ENCODE measurements at places on chromosomes 13 and 19.

DNA sequence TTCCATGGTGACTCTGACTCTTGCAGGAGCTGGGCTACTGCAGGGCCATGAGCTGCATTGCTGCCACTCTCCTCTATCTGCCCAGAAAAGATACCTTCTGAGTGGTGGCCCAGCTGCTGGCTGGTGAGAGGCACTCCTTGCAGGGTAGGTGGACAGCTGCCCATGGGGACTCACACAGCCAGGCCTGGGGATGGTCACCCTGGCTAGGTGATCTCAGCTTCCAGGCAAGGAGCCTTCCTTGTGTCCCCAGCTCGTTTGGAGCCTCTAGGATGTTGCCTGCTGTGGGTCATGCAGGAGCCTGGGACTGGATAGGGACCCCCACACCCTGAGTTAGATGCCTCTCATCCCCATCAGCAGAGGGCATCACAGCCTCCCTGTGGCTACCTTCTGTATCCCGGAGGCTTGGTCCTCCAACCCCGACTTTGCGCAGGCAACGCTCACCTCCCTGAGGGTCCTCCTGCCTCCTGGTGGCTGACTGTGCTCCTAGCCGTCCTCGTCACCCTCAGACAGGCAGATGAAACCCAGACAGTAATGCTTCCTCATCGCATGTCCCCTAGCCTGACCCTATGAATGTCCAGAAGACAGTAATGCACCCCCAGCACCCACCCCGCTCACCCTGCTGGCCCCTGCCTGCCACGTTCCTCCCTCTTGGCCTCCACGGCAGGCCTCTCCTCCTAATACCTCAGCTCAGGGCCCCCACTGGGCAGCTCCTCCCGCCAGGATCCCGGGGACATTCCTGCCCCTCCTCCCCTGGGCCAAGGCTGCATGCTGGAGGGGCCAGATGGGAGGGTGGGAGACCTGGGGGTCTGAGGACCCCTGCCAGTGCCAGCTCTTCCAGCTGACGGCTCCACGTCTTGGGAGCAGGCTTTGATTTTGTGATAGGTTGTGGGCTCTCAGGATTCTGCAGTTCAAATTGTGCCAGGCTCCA, 13.6 kb upstream of the ZNF14 start:
- DNase-seq, result no peak

DNA sequence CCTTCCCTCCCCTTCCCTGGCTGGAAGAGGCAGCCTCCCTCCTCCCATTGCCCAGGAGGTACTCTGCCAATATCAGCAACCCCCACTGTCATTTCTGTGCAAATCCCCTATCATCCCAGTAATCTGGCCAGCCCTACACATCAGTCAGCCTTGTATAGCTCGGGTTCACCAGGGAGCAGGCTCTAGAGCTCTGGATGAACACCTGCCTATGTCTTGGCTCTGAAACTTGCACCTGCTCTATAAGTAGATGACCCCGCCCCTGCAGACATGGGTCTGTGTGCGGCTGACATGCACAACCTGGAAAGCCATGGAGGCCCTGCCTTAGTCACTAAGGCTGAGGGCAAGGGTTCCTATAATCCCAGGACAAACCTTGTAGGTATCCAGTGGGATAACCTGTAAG, 1042.9 kb downstream of the UQCRFS1 start:
- DNase-seq, result peak; percentile 4

DNA sequence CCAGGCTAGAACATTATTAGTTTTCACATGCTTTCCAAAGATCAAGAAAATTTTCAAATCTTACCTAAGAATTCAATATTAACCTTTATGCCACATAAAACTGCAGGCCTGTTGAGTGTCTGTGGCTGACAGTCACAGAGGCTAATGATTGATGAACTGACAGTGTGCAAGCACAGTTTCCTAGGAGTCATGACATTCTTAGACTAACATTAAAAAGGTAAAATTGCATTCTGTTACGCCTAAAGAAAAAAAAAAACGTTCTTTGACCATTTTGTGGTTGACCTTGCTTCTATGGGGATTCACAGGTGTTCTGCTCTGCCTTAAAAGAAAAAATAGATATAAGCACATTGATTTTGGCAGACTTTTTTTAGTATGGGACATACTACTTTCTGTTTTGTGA, 1776.2 kb downstream of the PCDH9 start:
- DNase-seq, result no peak

DNA sequence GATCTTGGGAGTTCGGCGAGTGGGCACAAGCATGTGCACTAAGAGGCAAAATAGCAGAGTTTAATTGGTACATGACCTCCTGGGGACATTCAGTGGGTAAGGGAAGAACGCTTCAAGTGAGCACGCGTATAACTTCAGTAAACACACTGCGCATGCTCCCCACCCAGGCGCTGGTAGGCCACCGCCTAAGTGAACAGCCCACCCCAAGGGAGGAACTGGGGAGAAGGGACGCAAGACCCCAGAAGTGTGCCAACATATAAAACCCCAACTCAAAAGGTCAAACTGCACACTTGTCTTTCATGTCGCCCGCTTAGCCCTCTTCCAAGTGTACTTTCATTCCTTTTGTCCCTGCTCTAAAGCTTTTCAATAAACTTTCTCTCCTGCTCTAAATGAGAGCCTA, 10.5 kb upstream of the NTN5 start:
- peak; percentile 89 for DNase-seq

DNA sequence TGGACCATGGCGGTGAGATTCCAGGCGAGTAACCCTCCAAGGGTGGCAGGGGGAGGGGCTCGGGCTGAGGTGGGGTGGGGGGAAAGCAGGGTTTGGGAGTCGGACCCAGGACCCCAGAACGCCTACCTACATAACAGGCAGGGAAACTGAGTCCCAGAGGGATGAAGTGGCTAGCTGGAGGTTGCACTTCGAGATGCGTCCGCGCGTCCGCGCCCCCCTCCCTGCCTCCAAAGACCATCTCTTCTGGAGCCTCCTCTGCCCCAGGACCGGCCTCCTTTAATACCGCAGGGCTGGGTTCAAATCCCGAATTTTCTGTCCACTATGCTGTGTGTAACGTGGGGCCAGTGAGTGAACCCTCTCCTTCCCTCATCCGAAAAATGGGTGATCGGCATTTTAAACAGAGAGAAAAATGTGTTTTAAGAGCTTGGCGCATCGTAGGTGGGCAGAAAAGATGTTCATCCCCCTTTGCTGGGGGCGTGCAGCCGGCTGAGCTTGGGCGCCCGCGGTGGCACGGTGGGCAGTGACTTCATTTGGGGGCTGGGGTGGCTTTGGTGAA, 13.8 kb downstream of the TJP3 start:
- peak; percentile 36 for DNase-seq

GRCh38 chr13:79197933-79198332, 208.1 kb downstream of the RBM26 start:
- DNase-seq, result no peak

DNA sequence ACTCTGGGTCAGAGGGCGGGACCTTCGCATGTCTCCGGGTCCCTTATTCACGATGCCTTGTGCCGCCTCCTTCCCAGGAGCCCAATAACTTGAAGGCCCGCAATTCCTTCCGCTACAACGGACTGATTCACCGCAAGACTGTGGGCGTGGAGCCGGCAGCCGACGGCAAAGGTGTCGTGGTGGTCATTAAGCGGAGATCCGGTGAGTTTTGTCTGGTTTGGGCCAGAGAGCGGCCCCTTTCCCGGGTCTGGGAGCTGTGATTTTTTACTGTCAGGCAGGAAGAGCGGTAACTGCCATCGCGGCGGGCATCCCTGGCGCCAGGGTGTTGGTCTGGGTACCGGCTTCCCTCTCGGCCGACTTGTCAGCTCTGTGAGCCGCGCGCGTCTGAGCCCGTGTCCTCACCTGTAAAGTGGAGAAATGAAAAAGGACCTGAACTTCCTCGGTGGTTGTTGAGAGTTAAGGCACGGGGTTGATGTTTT, 800 bp downstream of the RPL28 start:
- peak; percentile 49 for DNase-seq

- no peak for DNase-seq
Measured at GRCh38 chr13:87906411-87906810, 235.2 kb downstream of the SLITRK5 start.

DNA sequence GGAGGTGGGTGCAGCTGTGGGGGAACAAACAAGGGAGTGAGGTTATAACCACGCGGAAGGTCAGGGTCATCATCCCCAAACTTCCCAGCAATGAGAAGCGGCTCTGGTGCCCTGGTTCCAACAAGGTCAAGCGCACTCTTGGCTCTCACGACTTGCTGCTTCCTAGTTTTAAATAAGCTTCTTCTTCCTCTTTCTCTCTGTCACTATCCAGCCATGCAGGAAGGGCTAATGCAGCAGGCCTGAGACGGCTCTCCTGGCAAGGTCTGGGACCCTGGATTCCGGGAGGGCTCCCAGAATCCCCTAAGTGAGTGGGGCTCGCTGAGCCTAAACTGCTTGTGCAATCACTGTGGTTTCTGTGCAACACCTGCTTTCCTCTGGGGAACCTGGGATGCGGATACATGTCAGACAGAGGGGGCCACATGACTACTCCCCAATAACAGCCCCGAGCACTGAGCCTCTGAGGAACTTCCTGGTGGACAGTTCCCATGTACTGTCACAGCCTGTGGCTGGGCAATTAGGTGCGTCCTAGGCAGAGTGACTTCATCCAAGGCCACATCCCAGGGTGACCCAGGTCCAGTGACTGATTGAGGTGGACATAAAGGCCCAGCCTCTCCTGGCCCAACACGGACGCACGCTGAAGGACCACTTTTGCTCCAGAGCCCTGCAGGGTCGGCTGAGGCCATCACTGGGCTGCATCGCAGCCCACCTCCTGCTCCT, 24.2 kb downstream of the VRK3 start:
- DNase-seq, result no peak

GRCh38 chr19:40612831-40613689, 11.9 kb downstream of the LTBP4 start:
- DNase-seq, result peak; percentile 90

DNA sequence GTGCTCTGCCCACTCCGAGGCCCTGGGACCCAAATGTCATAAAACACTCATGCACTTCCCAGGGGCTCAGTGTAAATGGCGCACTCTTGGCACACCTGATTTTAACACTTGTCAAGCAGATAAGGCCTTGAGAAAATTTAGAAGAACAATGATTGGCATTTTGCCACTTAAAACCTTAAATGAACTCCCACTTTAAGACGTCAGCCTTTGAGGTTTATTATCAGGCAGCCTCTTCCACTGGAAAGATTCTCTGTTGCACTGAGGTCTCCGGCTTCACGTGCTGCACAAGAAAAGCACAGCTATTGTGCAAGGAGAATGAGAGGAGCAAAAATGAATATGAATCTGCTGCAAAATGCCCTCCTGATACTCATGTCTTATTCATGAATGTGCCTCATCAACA, 38.5 kb upstream of the ATP11A start:
- no peak for DNase-seq

- DNase-seq, result peak; percentile 86
Measured at GRCh38 chr19:48415395-48415794, 21.9 kb downstream of the GRIN2D start.

GRCh38 chr13:103883164-103883563, 816.9 kb upstream of the SLC10A2 start:
- DNase-seq, result peak; percentile 86

GRCh38 chr19:42199440-42200115, 17.9 kb downstream of the DEDD2 start:
- no peak for DNase-seq

DNA sequence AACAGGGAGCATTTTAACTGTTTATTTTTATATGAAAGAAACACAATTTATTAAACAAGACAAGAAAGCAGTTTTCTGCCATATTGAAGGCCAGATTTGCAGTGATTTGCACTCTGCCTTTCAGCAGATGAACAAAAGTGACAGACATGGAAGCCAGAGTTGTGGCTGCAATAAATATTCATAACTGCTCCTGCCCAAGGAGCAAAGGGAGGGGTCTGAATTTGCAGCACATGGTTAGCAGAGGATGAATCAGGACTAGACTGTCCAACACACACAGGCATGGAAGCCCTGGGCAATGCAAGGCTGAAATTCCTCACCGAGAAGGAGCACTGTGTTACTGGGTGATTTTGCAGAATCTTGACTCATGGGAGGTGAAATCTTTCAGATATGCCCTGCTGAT, 418.2 kb downstream of the DCT start:
- DNase-seq, result no peak

DNA sequence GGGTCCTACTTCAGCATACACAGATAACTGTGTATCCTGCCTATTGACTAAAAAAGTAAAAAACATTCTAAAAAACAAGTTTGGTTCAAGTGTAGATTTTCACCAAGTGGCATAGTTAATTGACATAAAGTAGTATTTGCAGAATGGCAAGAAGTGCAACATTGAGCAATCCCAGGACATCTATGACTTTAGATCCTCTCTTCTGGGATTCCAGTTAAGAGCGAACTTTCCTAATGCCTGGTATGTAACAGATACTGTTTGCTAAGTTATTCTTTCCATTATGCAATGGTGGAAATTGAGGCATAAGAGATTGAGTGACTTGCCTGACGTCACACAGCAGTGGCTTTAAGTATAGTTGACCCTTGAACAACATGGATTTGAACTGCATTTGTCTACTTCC, 96.1 kb downstream of the ZMYM2 start:
- DNase-seq, result no peak

DNA sequence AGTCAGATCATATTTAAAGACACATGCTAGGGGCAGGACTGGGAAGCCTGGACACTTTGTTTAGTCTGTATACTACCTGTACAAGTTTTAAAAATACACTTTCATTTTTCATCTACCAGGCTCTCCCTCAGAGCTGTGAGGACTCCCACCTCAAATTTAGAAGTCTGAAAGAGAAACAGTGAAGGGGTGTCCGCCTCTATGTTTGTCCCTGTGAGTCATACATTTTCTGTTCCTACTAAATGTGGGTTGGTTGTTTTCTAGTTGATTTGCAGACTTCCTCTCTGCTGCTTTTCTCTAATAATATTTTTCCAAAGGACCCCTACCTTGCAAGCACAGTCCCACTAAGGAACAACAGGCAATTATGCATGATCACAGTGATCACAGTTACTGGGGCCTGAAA, 110.5 kb downstream of the ENOX1 start:
- DNase-seq, result no peak

- DNase-seq, result no peak
Measured at GRCh38 chr19:43806848-43807247, 4.6 kb upstream of the LYPD5 start.

- no peak for DNase-seq
Measured at GRCh38 chr19:49094505-49095482, 9.5 kb downstream of the SNRNP70 start.

DNA sequence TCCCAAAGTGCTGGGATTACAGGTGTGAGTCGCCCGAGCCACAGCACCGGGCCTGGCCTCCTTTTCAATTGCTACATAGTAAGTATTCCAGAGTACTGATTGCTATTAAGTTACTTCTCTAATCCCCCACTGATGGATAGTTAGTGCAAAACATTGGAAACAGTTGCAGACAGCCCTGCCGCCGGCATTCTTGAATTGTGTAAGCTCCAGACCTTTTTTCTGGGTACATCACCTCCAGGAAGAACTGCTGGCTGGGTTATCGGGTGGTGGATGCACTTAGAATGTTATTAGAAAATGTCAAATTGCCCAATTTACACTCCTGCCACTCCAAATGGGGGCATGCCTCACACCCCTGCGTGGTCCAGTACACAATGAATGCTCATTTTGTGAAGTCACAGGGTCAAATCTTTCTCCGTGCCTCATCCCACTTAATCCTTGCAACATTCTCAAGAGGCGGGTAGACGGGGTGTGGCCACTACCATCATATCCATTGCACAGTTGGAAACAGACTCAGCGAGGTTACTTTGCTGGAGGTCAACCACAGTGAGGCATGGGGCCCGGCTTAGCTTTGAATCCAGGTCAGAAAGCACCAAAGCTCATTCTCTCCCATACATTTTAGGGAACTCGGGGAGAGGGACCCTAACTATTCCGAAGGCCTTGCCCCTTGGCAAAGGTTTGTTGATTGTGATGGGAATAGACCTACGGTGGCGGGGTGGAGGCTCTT, 1.0 kb upstream of the KDM4B start:
- peak; percentile 20 for DNase-seq

- no peak for DNase-seq
Measured at GRCh38 chr19:31329819-31330218, 19.4 kb downstream of the TSHZ3 start.

GRCh38 chr19:1220477-1220930, 14.9 kb downstream of the STK11 start:
- peak; percentile 32 for DNase-seq
